ENCODE measurements at places on chromosomes 11 and 22. TPM values are rescaled to one million over a fixed set of nuclear protein-coding genes. Genes with fewer than 3 reads are reported as not detected.

The B3GAT1 gene
- total RNA-seq: not detected

The ALG8 gene
- 30.5 TPM for total RNA-seq

The SMC1B gene
- total RNA-seq: not detected

The WNT11 gene
- total RNA-seq: 0.13 TPM

The SCO2 gene
- total RNA-seq: 5.5 TPM

The INPP5J gene
- total RNA-seq: 0.57 TPM

The CD248 gene
- 1.9 TPM for total RNA-seq

DNA sequence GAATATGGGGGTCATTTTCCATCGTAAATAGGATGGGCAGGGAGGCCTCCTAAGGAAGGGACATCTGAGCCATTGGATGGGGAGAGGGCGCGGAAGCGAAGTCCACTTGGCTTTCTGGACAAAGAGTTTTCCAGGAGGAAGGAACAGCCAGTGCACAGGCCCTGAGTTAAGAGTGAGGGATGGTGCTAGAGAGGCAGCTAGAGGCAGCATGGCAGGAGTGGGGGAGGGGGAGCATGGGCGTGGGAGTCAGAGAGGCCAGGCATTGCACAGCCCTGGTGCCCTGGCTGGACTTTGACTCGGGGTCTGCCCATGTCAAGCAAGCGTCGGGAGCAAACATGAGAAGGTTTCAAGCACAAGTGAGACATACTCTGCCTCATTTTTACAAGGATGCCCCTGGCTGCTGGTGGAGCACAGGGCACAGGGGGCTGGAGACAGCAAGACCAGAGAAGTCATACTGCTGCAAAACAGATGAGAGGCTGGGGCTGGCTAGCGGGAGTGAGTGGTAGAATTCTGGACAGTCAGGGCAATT is 9.0 kb downstream of the GNAZ start:
- no peaks in the 10 kb centered on the region for H3K27me3 ChIP-seq
- no peak overlapping the region for H3K4me3 ChIP-seq
- H3K27ac ChIP-seq: no peak overlapping the region
- no peak for DNase-seq

DNA sequence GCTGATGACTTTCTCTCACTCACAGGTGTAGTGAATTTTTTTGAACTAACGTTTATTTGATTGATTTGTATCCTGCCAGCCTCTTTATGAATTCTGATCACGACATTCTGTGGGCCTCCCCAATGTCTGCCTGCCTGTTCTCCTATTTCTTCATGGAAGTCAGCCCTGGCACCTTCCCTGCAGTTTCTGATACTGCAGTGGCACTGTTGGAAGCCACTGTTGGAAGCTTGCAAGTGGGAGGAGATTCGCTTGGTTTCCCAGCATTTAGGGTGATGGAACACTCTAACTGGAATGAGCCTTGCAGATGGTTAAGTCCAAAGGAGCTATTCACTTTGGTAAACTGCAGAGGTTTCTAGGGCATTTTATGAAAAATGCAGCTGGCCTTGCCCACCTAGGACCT is 1.3 kb upstream of the THY1 start:
- H3K36me3 ChIP-seq: no peaks in the 10 kb centered on the region
- no peak overlapping the region for H3K27ac ChIP-seq
- peaks cover 7% of the 10 kb centered on the region for H3K27me3 ChIP-seq
- H3K4me1 ChIP-seq: peaks cover 30% of the 10 kb centered on the region

DNA sequence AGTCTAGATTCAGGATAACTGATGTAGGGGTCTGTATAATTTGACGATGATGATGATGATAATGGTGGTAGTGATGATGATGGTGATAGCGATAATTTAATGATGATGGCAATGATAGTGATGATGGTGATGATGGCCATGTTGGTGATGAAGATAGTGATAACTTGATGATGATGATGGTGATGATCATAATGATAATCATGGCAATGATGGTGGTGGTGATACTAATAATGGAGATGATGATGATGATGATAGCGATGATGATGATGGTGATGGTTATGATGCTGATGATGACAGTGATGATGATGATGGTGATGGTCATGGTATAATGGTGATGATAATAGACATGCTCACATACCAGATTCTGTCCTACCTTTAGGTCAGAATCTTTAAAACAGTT is 66.2 kb upstream of the SEZ6L start:
- peaks cover 20% of the 10 kb centered on the region for H3K27me3 ChIP-seq
- no peak overlapping the region for H3K4me3 ChIP-seq
- H3K36me3 ChIP-seq: no peaks in the 10 kb centered on the region

GRCh38 chr11:69892986-69893555 is 73.9 kb upstream of the FGF3 start:
- no peaks in the 10 kb centered on the region for H3K36me3 ChIP-seq
- H3K27ac ChIP-seq: no peak overlapping the region
- no peak overlapping the region for H3K4me3 ChIP-seq
- H3K4me1 ChIP-seq: peaks cover 26% of the 10 kb centered on the region

DNA sequence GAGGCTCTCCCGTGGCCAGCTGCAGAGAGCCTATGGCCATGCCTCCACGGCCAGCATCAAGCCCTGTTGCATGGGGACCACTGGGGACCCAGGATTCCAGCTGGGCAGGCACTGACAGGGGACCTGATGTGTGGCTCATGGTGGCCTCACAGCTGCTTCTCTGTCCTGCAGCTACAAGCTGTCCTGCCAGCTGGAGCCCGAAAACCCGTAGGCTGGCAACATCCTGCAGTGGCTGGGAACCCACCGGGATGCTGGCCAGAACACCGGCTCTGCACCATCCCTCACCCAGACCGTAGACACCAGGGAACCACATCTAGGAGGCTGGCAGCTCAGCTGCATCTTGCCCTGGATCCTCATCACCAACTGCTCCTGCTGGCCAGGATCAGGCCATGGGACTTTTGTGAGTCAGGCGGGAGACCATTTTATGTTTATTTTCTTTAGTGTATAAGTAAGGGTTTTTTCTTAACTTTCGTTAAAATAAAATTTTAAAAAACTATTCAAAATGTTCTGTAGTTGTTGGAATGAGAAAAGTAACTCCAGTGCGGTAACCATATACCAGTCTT is 7.9 kb downstream of the RGL4 start:
- H3K4me1 ChIP-seq: no peaks in the 10 kb centered on the region
- peaks cover 16% of the 10 kb centered on the region for H3K36me3 ChIP-seq
- no peak overlapping the region for H3K27ac ChIP-seq
- no peaks in the 10 kb centered on the region for H3K27me3 ChIP-seq
- H3K4me3 ChIP-seq: no peak overlapping the region

- peaks cover 21% of the 10 kb centered on the region for H3K4me1 ChIP-seq
- H3K27ac ChIP-seq: peak overlapping the region; percentile 94
- no peak for DNase-seq
- H3K36me3 ChIP-seq: no peaks in the 10 kb centered on the region
- peak overlapping the region; percentile 78 for H3K4me3 ChIP-seq
- no peaks in the 10 kb centered on the region for H3K27me3 ChIP-seq
Observed at GRCh38 chr11:120134931-120135228, 3.0 kb downstream of the TRIM29 start.

- no peaks in the 10 kb centered on the region for H3K36me3 ChIP-seq
- H3K27me3 ChIP-seq: no peaks in the 10 kb centered on the region
- H3K4me1 ChIP-seq: no peaks in the 10 kb centered on the region
- no peak overlapping the region for H3K4me3 ChIP-seq
Observed at GRCh38 chr11:36261094-36261493, 28.1 kb downstream of the COMMD9 start.

- H3K4me3 ChIP-seq: no peak overlapping the region
- DNase-seq: no peak
- H3K27me3 ChIP-seq: no peaks in the 10 kb centered on the region
- H3K27ac ChIP-seq: no peak overlapping the region
Observed at GRCh38 chr11:119782006-119782738, 53.2 kb upstream of the NECTIN1 start.

DNA sequence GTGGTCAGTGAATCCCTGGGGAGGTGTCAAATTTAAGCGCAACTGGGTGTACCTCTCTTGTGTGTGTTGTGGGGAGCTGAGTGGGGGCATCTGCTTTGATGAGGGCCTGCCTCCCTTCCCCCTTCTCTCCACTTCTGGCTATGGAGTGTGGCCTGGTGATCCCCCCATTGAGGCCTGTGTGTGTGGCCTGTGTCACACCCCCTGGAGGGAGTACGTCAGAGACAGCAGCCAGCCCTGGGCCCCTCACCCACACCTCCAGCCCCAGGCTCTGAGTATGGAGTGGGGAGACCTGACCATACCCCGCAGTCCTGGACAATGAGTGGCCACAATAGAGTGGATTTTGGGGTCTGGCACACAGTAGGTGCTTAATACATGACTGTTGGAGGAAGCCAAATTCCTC is 51.4 kb upstream of the EIF3D start:
- no peaks in the 10 kb centered on the region for H3K27me3 ChIP-seq
- H3K27ac ChIP-seq: no peak overlapping the region
- H3K4me3 ChIP-seq: no peak overlapping the region
- H3K36me3 ChIP-seq: no peaks in the 10 kb centered on the region
- DNase-seq: no peak

- no peak overlapping the region for H3K27ac ChIP-seq
- no peaks in the 10 kb centered on the region for H3K27me3 ChIP-seq
- DNase-seq: no peak
- no peaks in the 10 kb centered on the region for H3K36me3 ChIP-seq
- peaks cover 19% of the 10 kb centered on the region for H3K4me1 ChIP-seq
Observed at GRCh38 chr11:7582338-7582985, 68.7 kb downstream of the PPFIBP2 start.

DNA sequence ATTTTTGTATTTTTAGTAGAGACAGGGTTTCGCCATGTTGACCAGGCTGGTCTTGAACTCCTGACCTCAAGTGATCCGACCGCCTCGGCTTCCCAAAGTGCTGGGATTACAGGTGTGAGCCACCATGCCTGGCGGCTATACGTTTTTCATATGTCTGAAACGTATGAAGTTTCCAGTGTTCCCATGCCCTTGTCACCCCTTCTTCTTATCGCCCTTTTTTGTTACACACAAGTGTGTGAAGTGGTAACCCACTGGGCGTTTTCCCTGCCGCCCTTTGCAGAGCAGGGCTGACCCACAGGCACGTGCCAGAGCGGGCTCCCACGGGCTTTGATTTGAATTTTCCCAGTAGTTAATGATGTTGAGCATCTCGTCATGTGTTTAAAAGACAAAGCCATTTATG is 17.0 kb downstream of the PIM3 start:
- no peaks in the 10 kb centered on the region for H3K36me3 ChIP-seq
- H3K4me3 ChIP-seq: no peak overlapping the region
- no peaks in the 10 kb centered on the region for H3K4me1 ChIP-seq
- no peaks in the 10 kb centered on the region for H3K27me3 ChIP-seq
- DNase-seq: no peak

DNA sequence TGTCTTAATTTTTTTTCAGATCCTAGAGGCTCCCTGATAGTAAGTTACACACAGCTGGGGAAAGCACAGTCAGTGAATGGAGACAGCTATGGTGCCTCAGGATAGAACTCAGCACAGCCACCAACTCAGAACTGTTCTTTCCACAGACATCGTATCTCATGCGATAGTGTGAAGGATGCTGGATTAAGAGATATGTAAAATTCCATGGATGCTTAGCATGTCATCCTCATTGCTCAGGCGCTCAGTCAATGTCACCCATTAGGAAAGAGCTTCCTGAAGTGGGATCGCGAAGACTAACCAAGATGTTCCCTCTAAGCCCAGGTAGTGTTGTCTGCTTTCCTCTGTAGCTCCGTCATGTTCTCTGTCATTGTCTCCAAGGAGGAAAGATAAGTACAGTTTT is 1000.4 kb downstream of the OPCML start:
- no peak for DNase-seq
- H3K4me1 ChIP-seq: no peaks in the 10 kb centered on the region
- H3K36me3 ChIP-seq: no peaks in the 10 kb centered on the region
- H3K27me3 ChIP-seq: no peaks in the 10 kb centered on the region
- H3K27ac ChIP-seq: no peak overlapping the region

DNA sequence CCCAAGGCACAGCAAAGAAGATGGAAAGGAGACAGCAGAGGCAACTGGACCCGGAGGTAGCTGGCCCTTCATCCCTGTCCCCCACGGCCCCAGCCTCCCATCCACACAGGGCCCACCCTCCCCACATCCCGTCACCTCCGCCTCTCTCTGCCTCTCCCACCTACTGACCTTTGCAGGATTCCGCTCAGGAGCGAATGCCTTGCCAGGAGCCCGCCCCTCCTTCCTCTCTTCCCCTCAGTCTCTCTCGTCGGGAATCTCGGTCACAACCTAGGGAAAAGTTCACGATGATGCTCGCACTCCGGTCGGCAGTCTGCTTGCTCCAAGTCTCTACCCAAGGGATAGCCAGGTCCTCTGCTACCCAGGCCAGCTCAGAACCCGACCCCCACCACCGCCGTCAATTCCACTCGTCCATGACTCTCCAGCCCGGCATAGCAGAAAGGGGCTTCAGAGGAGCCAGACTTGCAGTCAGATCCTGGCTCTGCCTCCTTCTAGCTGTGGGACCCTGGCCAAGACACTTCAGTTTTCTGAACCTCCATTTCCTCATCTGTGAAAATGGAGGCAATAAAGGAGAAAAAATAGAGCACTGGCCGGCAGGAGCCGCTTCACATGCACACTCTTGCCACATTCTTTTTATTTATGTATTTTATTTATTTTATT is 10.2 kb downstream of the AHNAK start:
- no peaks in the 10 kb centered on the region for H3K27me3 ChIP-seq
- H3K4me3 ChIP-seq: peak overlapping the region; percentile 9
- H3K4me1 ChIP-seq: peaks cover 45% of the 10 kb centered on the region
- peaks cover 48% of the 10 kb centered on the region for H3K36me3 ChIP-seq
- DNase-seq: no peak

DNA sequence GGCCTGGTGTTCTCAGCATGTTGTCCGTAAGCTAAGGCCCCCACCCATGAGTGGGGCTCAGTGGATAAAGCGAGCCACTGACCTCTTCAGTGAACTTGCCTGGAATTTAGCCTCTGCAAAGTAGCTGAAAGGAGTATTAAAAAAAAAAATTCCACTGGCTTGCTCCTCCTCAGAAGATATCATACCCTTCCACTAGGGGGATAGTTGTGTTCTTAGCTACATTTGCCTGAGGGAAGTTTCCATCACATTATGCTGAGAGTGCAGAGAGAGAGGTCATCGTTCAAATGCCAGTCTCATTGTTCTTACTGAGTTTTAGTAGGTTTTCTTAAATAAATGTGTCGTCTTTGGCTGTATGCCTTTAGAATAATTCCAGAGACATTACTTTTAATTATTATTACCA is 879.7 kb downstream of the JRKL start:
- no peaks in the 10 kb centered on the region for H3K27me3 ChIP-seq
- no peak overlapping the region for H3K4me3 ChIP-seq
- no peaks in the 10 kb centered on the region for H3K36me3 ChIP-seq
- no peak overlapping the region for H3K27ac ChIP-seq
- no peak for DNase-seq
- no peaks in the 10 kb centered on the region for H3K4me1 ChIP-seq

- H3K4me3 ChIP-seq: no peak overlapping the region
- no peak for DNase-seq
- H3K27ac ChIP-seq: no peak overlapping the region
- H3K4me1 ChIP-seq: no peaks in the 10 kb centered on the region
- H3K36me3 ChIP-seq: no peaks in the 10 kb centered on the region
Observed at GRCh38 chr11:15888556-15889345, 467.6 kb downstream of the SOX6 start.

All from esophagus squamous epithelium (tissue), 5 donors.